Fibroblast of skin of back (primary cell): ENCODE measurements at places on chromosomes 5 and 9.

DNA sequence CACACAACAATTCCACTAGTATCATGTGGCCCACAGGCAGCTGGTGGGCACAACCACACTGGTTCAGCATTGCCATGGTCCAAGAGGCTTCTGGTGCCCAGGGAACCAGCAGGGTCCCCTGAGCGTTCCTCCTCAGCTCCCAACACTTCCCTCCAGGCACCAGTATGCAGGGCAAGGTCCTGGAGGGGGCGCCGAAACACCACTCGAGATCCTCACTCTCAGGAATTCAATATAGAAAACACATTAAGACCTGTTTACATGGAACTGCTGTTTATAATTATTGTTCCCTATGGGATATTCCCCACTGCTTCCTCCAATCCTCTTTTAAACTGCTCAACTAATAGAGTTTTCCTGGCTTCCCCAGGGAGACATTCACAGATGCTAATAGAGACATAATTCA is 91.9 kb upstream of the GABRP start:
- DNase-seq = no peak

GRCh38 chr5:33329891-33330290 is 110.9 kb upstream of the TARS1 start:
- DNase-seq = no peak

- peak; percentile 39 for DNase-seq
These were observed 417.9 kb upstream of the ACTBL2 start for GRCh38 chr5:57900381-57900944.

DNA sequence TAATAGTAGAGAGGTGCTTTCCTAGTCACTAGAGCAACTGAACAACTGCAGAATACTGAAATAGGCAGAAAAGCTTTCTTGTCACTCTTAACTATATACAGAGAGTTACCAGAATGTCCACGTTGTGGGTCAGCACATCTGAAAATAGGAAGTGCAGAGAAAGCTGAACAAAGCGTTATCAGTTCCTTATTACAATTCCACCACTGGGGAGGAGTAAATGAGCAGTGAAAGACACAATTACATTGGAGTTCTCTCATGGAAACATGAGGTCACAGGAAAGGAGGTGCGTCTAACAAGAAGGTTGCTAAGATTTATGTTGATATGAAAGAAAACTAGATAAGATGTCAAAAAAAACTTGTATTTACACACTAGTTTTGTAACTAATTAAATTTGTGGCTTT is 461.9 kb upstream of the COX7C start:
- no peak for DNase-seq

DNA sequence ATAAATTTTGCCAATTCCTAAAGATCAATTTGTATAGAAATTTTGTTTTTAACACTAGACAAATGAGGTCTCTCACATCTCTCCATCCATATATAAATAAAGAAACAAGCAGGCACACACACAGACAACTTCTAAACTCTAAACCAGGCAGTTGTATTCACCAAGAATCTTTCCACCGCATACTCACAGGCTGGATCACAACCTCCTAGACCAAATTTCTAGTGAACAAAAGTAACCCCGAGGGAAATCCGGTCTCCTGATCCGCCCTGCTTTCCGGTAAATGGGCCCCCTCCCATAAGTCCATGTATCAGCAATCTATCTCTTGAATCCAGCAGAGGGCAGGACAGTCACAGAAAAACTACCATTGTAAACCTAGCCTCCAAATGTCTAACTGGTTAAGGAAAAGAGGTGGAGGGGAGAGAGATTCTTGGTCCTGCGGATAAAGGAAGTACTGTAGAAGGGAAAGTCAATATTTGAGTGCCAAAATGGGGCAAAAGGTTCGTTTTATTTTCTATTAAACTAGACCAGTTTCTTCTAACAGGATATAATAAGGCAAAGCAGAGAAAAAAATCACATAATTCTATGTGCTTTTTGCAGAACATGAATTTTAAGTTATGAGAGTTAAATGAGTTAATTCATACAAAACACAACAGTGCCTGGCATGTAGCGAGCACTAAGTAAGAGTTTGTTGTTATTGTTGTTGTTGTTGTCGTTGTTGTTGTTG is 4.8 kb upstream of the SMU1 start:
- peak; percentile 88 for DNase-seq

DNA sequence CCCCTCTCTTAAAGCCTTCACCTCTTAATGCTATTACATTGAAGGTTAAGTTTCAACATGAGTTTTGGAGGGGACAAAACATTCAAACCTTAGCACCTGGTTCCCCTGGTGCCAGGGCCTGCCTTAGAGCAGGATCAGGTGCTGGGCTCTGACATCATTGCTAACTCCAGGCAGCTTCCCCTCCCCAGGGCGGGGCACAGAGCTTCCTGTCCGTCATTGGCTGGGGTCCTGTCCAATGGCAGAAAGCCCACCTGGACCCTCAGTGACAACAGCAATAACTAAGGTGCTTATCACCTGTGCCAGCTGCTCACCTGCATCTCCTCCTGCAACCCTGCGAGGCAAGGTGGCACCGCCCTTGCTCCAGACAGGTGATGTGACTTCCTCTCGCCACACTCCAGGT is 177.4 kb downstream of the NSG2 start:
- DNase-seq = no peak

DNA sequence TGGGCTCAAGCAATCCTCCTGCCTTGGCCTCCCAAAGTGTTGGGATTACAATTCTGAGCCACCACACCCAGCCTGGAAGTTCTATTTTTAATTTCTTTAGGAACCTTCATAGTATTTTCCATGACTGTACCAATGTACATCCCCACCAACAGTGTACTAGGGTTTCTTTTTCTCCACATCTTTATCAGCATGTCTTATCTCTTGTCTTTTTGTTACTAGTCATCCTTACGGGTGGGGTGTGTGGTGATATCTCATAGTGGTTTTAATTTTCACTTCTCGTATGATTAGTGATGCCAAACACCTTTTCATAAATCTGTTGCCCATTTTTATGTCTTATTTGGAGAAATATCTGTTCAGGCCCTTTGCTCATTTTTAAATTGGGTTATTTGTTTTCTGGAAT is 123.0 kb upstream of the MEF2C start:
- no peak for DNase-seq

DNA sequence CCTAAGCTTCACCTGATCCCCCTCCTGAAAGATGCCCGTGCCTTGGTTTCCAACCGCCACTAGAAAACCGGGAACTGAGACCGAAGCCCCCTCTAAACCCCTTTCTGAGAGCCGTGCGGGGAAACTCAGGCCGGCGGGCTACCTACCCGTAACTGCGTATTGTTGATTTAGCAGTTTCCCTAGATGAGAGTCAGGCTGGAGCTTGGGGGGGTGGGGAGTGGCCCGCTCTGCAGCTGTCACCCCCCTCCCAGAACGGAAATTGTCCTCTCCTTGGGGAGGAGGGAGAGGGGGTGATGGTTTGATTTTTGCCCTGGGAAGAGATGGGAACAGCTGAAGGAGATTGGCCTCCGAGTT is 2.5 kb downstream of the CXXC5 start:
- DNase-seq = peak; percentile 32

DNA sequence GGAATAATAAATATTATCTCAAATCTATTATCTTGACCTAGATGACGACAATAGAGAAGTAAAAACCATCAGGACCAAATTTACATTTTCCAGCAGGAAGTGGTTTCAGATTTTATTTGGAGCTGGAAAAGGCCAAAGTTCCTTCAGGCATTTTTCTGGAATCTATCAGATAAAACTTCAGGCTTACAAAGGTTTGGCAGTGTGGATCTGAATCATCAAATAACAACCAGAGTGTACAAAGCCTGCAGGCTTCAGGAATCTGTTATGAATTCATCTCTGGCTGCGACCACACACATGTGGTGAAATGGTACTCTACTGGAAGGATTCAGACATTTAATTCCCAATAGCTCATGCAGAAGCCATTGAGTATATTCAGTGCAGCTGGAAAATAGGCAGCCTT is 726.4 kb upstream of the GRAMD2B start:
- peak; percentile 91 for DNase-seq

DNA sequence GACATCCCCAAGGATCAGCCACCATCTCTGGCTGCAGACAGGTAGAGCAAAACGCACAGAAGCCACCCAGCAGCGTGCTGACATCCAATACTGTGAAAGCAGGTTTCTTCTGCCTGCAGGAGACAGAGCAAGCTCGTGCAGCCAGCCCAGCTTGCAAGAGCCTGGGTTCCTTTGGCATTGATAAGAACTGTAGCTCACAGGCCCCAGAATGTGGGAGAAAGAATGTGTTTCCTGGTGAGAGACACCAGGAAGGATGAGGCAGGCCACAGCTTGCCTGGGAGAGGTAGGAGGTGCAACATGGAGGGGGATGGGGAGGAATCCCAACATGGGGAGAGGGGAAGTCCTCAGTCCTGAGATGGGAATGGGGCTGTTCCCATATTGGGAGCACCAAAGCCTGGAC is 34.0 kb upstream of the ARAP3 start:
- no peak for DNase-seq

DNA sequence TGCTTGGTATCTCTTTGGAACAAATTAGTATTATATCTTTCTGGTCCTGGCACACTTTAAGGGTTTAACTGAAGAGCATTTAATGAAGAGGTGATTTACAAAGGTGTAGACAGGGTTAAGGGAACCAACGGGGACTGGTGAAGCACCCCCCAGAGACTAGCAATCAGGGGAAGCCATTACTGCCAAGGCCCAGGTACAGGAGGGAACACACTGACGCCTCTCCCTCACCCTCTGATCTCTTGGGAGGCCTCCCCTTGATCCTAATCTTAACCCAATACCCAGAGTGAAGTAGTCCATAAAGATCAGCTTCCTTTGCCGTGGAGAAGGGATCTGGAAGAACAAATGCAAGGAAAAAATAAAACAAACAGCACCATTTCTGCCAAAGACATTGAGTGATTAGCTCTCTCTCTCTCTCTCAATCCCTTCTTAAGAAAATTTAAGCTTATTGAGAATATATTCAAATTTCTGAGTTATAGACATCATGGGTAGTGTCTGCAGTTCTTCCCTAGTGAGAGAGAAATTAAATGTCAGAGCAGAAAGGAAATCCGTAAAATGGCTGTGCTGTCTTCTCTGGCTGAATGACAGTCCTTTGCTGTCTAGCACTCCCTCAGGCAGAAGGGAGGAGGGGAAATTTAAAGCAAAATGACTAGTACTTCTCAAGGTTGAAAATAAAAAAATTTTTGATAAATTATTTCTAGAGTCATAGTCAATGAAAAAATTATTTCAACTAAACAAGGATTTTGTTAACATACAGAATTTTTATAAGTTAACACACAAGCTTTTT is 20.0 kb downstream of the F2R start:
- DNase-seq = no peak

- DNase-seq = no peak
These were observed 79.7 kb upstream of the ASTN2 start for GRCh38 chr9:117494401-117495090.

GRCh38 chr5:11110128-11110527 is 349.1 kb upstream of the DAP start:
- no peak for DNase-seq

DNA sequence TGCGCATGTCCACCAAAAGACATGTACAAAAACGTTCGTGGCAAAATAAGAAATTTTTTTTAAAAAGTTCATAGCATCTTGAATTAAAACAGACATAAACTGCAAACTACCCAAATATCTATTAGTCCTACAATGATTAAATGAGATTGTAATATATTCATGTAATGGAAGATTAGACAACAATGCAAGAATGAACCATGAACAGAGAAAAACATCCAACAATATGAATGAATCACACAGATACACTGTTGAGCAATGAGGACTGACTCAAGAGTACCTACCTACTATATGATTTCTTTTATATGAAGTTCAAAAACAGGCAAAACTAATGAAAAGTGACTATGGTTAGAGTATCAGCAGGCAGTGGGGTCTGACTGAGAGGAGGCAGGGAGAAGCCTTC is 17.9 kb upstream of the CTNNAL1 start:
- DNase-seq = no peak

DNA sequence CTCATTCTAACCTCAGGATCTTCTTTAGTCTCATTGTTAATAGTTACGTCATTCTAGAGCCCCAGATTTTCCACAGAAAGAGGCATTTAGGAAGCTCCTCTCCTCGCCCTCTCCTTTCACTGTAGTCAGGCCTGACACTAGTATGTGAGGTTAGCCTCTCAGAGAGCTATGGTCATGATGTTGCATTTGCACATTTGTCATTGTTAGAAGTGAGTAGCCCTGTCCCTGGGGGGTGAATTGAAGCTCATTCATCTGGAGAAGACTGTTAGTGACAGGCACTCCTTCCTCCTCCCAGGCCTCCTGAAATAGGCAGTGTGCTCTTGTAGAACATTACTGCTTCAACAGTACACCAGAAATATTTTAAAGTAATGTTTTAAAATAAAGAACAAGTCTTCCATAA is 26.6 kb upstream of the LRRTM2 start:
- DNase-seq = peak; percentile 19

DNA sequence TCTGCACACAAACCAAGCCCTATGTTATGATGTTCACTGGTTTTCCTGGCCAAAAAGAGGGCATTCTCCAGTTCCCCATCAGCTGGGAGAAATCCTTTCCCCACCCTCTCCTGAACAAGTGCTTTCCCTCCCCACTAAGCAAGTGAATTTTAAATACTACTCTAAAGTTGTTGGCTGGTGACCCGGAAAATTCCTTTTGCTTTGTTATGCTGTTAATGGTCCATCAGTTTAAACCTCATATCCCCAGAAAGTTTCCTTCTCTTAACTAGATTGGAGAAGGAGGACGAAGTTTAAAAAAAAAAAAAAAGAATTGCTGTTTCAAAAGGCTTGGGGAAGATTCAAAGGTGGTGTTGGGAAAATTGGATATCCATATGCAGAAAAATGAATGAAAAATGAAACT is 21.9 kb upstream of the SPRY4 start:
- DNase-seq = no peak

GRCh38 chr5:10743951-10744350 is 17.1 kb downstream of the DAP start:
- no peak for DNase-seq

DNA sequence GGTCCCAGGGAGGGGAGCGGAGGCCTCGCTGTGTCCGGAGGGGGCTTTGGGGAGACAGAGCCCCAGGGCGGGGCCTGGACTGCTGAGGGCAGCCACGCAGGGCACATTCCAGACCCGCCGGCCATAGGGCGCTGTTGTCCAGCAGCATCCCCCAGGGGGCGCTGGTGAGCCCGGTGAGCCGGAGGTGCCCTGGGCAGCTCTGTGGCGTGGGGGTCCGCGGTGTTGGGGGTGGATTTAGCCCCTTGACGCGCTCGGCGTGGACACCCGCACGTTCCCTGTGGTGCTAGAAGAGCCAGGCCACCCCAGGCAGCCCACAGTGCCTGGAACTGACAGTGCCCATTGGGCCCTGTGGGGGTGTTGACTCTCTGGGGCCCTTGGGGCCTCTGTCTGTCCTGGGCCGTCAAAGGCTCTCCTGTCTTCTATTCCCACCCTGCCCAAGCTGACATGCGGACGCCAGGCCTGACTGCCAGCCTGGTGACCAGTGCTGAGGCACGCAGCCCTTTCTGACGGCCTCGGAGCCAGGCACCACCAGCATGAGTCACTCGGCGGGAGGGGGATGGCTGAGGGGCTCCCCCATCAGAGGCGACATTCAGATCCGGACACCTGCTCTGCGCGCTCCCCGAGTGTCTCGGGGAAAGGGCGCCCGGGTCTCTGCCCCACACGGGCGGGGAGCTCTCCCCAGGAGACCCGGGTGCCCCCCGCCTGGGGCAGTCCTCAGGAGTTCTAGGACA is 23.9 kb downstream of the TPPP start:
- peak; percentile 15 for DNase-seq
